Activated T-helper 1 cell treated with Interleukin-2 at 50 U/mL for 16 hours (primary cell): ENCODE measurements at places on chromosomes 1 and 21.

- DNase-seq: no peak
Observed at GRCh38 chr1:3161176-3161840, 92.3 kb downstream of the PRDM16 start.

DNA sequence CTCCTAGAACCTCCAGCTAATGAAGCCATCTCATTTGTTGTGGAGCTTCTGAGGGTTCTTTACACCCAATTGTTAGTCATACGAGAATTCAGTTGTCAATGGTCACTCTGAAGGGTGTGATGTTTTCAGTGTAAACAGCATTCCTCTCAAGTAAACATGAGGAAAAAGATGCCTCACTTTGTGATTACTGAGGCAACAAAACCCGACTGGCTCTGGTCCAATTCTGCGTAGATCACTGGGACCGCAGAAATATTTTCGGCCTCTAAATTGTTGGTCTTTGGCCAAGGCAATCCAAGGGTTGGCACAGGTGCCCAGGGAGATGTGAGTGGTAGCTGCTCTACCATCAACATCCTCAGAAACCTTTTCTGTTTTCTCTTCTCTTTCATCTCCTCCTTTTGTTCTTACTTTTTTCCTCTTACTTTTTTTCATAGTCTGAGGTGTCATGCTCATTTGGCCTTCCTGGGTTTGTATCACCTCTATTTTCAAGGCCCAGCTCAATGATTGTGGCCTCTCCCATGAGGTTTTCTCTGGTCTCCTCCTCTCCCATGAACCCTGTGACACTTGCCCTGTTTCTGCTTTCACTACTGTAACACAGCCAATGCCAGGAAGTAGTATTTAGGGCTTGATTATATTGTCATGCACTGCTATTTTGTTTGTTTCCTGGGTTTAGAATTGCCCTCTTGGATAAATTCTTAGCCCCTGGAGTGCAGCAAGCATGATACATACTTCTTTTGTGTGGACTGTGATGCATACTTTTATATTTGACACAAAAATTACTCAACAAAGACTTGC, 221.9 kb downstream of the TNR start:
- no peak for DNase-seq

DNA sequence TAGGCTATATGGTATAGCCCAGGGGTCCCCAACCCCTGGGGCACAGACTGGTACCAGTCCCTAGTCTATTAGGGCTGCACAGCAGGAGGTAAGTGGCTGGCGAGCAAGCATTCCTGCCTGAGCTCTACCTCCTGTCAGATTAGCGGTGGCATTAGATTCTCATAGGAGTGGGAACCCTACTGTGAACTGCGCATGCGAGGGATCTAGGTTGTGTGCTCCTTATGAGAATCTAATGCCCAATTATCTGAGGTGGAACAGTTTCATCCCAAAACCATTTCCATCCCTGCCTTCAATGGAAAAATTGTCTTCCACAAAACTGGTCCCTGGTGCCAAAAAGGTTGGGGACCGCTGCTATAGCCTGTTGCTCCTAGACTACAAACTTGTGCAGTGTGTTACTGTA, 22.8 kb upstream of the ZBTB8A start:
- no peak for DNase-seq

- no peak for DNase-seq
Observed at GRCh38 chr1:203206129-203206687, 19.7 kb upstream of the CHI3L1 start.

- no peak for DNase-seq
Observed at GRCh38 chr1:48492392-48492791, 20.4 kb upstream of the SPATA6 start.

DNA sequence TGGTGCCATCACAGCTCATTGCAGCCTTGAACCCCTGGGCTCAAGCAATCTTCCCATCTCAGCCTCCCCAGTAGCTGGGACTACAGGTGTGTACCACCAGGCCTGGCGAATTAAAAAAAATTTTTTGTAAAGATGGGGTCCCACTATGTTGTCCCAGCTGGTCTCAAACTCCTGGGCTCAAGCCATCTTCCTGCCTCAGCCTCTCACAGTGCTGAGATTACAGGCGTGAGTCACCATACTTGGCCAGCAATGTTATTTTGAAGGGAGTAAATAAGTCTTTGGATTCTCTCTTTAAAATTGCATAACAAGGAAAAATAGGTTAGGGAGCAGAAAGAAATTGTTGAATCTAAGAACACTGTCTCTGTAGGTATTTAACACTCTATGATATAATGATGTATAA, 111.3 kb downstream of the RPS6KC1 start:
- no peak for DNase-seq

DNA sequence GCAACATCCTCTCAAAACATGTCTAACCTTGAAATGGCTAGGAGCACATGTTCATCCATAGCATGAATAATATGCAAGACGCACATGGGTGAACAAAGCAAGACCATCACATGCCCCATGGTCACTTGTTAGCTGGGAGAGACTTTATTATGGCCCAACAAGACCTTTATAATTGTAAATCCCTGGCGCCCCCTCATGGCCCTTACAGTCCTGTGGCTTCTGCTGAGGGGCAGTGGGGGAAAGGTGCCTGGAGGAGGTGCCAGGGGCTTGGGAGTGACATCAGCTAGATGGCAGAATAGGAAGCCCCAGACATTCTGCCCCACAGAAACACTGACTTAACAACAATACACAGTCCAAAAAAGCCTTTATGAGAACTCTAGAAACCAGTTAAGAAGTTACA, 51.7 kb downstream of the CSMD2 start:
- no peak for DNase-seq

GRCh38 chr21:34367320-34367935, 3.6 kb downstream of the KCNE2 start:
- no peak for DNase-seq

DNA sequence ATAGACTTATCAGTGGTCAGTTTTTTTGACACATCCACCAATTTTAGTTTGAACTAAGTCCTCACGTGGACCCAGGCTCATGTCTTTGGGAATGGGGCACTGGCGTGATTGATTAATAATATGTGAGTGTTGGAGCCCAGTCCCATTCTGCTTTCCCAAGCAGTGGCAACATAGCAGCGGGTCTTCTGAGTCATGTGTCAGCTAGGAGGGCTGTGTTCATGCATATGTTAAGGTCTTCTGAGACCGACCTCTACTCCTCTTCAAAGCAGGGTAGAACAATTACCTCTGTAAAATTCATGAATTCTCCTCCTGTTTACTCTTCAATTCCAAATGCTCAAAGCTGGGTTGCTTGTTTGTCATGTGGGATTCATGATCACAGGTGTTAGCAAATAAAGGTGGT, 291.3 kb downstream of the CAMTA1 start:
- DNase-seq: no peak

- DNase-seq: no peak
Observed at GRCh38 chr1:62336995-62337705, 17.9 kb upstream of the KANK4 start.

DNA sequence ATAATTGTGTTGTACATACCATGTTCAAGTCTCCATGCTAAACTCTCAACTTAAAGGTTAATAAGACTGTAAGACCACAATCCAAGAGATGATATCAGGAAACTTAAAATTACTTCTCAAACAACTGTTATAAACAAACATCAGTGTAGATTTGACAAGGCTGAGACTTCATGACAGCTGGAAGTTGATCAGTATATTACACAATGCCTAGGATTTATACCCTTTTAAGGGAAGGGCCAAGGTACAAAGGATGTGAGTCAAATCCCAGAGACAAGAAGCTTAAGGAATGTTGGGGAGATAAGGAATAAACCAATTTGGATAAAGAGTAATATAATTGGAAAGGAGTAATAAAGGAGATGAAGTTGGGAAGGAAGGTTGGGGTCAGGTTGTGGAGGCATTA, 98.8 kb downstream of the LBR start:
- DNase-seq: no peak

DNA sequence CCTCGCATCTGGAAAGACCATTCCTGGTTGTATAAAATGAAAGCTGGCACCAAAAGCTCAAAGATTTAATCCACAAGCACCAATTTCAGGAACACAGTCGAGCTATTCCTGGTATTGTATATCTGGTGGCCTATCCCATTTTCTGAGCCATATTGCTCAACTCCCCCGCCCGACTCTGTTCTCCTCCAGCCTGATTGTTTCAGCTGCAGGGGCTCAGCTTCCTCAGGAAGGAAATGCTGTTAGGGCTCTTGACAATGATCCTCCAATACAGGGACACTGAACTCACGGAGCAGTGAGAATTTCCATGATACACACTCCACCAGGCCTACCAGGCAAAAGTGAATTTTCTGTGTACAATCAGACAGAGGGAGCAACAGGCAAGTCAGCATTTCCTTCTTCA, 16.9 kb upstream of the TDRD10 start:
- no peak for DNase-seq

DNA sequence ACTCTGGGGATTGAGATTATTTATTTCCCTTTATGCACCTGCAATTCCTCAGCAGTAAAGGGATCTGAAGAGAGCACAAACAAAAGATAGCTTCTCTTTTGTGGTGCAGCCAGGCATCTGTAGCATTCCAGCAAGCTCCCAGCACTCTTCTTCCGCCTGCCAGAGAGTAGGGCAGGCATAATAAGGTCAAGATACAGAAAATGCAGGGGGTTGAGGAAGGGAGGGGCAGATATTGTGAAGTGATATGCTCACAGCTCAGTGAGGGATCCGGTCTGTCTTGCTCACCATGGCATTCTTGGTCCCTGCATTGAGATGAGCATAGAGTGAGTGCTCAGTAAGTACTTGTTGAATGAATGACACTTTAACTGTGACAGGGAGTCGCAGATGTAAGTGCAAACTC, 23.9 kb downstream of the FASLG start:
- DNase-seq: no peak
